ENCODE measurements at places on chromosomes 16 and 17.

- peak; percentile 23 for DNase-seq
These were observed 4.3 kb downstream of the MYO1C start for GRCh38 chr17:1487939-1488825.

GRCh38 chr16:29743475-29743826 lies 2.3 kb downstream of the C16orf54 start:
- DNase-seq: no peak

DNA sequence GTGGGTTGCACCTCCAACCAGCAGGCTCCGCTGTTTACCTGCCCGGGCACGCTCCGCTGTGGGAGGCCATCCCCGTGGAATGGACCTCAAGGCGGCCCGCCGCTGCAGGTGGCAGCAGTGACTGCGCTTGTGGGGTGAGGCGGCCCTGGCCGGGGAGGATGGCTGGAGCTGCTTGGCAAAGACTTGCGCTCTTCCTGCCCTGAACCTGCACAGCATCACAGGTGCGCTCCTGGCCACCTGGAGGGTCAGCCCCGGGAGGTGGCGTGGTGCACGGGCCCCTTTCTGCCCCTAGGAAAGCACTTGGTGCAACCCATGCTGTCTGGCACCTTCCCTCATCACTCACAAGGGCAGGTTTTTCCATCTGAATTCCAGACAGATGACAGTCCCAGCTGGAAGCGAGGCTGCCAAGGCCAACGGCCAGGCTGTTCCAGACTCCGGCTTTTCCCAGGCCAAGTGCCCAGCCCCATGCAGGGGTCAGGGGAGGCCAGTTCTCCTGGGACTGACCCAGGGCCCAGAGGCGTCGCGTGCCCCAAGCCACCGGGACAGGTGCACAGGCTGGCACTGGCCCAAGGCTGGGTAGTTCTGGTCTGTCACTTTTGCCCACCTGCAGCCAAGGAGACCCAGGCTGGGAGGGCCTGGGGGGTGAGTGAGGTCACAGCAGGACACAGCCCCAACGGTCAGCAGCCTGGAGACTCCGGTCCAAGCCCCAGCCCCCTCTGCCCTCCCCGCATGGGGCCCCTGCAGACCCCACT lies 13.3 kb downstream of the UTS2R start:
- peak; percentile 43 for DNase-seq

- no peak for DNase-seq
These were observed 883.3 kb downstream of the CDH11 start for GRCh38 chr16:64238571-64238970.

DNA sequence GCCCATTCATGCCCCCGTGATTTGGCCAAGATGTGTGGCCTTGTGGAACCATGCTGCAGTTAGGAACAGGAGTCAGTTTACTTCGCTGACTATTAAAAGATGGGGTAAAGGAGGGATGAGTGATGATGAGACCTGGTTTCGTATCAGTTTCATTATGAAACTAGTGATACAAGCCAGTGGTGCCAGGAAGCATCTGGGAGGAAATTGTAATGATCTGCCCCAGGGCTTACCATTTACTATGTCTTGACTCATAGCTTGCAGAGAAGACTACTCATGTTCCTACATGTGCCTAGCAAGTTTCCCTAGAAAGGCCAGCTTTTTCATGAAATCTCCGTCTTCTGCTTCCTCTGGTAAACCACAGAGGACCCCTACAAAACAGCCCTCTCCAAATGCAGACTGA lies 23.2 kb downstream of the CDH3 start:
- no peak for DNase-seq

GRCh38 chr16:52757746-52758472 lies 211.0 kb upstream of the TOX3 start:
- no peak for DNase-seq

GRCh38 chr17:19656851-19657581 lies 8.5 kb downstream of the ALDH3A2 start:
- DNase-seq: no peak

DNA sequence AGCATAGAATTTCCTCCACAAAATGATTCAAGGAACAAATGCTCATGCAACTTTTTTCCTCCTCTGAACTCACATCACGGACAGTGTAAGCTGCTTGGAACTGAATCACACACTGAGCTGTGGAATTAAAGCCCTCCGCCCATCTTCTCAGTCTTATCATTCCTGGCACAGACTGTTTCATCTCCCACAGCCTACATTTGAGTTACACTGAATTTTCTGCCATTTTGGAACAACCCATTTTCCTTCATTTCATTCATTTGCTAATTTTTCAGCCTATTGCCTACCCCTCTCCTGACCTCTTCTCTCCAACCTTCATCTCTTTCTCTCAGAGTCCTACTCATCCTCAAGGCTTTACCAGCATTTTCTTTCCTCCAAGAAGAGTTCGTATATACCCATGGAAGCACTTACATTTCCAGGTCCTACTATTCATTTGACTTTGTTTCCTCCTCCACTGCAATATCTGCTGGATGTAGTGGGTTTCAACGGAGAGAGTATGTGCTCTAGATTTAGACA lies 39.1 kb upstream of the TOM1L1 start:
- DNase-seq: no peak

- no peak for DNase-seq
These were observed 55.9 kb downstream of the MFSD11 start for GRCh38 chr17:76793775-76794174.

GRCh38 chr16:28499854-28500253 lies 5.4 kb downstream of the APOBR start:
- no peak for DNase-seq

DNA sequence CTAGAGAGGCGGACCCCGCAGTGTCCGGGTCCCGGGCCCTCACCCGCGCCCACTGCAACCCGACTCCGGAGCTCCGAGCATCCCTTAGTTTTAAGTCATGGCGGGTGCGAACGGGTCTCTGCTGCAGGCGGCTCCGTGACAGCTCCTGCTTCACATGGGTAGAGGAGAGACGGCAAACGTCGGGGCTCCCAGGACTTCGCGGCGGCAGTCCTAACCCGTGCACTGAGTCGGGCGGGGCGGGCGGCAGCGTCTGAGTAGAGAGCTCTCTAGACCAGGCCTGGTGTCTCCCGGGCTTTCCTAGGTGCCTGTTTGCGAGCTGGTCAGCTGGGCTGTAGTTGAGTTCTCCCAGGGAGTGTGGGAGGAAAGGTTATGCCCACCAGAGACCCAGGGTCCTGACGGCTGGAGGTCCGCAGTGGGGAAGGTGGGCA lies 345 bp downstream of the TSC2 start:
- DNase-seq: no peak

DNA sequence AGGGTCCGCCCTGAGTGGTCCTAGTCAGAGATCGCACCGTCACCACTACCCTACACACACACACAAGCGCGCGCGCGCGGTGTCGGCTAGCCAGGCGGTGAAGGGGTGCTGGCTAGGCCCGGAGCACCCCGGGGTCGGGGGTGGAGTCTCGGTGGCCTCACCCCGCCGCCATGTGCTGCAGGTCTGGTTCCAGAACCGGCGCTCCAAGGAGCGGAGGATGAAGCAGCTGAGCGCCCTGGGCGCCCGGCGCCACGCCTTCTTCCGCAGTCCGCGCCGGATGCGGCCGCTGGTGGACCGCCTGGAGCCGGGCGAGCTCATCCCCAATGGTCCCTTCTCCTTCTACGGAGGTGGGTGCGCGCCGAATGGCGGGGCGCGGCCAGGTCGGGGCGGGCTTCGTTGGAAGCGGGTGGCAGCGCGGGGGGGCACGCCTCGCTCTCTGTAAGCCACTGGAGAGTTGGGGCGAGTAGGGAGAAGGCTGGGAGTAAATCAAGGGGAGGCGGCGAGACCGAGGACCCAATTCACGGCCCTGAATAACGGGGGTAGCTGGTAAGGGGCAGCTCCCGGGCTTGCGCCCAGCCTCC lies 4.8 kb downstream of the LHX1 start:
- DNase-seq: no peak

DNA sequence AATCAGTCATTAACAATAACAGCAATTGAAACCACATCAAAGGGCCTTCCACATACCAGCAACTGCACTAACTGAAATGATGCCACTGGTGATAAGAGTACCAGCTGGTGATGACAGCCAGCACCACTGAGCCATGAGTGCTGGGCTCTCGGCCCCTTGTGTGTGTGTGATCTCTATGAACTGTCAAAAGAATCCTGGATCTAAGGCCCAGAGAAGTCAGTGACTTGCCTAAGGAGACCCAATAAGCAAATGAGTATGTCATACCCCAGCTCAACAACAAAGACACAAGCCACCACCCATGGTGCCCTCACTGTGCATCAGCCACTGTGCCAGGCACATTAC lies 220.9 kb downstream of the ZNF423 start:
- DNase-seq: no peak

- no peak for DNase-seq
These were observed 132.6 kb downstream of the PITPNC1 start for GRCh38 chr17:67509390-67510287.

DNA sequence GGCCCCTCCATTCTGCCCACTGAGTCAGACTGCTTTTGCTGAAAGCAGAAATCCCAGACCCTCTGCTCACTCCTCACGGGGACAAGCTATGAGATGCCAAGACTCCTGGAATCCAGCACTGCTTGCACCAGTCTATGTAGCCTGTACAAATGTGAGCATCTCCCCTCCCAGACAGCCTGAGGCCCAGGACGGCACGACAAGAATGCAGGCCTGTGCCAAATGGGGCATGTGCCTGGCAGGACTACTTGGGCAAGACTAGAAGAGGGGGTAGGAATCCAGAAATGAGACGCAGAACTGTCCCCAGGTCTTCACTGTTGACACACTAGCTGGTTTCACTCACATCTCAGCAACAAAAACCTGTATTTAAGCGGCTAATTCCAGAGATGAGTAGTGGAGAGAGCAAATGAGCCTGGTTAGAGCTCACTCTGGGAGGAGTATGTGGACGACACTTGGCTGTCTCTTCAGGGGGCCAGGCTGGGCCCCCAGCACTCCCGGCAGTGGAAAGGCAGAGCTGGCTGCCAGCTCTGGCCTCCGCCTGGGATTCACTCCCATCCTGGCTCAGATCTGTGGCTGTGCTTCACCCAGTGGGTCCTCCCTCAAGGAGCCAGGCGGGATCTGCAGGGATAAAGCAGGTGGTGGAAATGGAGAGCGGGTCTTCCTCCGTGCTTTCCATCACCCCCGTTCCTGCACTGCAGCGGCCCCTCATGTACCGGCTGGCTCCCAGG lies 2.9 kb upstream of the MYO1C start:
- DNase-seq: no peak

DNA sequence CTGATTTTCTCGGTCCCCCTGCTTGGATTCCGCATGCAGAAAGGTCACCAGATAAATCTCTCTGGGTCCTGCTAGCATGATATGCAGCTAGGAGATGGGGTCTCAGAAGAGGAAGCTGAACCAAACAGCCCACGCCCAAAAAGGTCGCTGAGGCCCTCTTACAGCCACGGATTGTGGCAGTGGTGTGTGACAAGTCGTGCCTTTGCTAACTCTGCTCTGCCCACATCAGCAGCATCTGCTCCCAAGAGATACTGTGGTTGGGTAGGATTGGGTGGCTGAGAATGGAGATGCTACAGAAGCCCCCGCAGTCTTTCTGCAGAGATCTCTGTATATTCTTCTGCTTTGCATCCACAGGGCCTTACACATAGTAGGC lies 15.2 kb upstream of the SKAP1 start:
- no peak for DNase-seq

DNA sequence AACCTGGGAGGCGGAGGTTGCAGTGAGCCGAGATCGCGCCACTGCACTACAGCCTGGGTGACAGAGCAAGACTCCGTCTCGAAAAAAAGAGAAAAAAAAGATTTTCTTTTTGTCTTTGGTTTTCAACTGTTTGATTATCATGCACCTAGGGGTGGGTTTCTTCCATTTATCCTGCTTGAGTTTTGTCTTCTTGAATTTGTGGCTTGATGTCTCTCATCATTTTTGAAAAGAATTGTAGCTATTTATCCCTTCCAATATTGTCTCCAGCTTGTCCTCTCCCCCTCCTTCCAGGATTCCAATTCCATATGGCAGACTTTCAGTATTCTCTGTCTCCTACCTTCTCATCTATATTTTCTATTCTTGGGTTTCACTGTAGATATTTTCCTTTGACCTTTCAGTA lies 7.8 kb downstream of the B9D1 start:
- no peak for DNase-seq

DNA sequence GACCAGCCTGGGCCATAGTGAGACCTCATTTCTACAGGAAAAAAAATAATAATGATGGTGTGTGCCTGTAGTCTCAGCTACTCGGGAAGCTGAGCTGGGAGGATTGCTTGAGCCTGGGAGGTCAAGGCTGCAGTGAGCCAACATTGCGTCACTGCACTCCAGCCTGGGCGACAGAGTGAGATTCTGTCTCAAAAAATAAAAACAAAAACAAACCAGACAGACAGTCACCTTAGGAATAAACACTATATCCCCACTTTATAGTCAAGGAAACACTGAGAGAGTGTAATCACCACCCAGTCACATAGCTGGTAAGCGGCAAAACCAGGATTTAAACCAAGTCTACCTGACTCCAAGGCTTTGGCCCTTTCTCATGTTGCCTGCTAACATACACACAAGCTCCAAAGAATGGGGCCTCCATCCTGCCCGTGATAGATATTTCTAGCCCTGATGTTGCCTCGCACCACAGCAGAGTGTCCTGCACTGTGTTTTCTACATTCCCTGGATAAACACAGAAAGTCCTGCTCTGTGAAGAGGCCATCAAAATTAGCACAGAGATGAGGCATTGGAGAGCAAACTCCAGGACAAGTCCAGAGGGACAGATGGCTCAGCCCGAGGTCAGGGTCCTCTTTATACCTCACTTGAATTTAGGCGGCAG lies 66.1 kb upstream of the SMURF2 start:
- DNase-seq: no peak

- DNase-seq: no peak
These were observed 99.3 kb upstream of the FAM20A start for GRCh38 chr17:68700421-68700820.

DNA sequence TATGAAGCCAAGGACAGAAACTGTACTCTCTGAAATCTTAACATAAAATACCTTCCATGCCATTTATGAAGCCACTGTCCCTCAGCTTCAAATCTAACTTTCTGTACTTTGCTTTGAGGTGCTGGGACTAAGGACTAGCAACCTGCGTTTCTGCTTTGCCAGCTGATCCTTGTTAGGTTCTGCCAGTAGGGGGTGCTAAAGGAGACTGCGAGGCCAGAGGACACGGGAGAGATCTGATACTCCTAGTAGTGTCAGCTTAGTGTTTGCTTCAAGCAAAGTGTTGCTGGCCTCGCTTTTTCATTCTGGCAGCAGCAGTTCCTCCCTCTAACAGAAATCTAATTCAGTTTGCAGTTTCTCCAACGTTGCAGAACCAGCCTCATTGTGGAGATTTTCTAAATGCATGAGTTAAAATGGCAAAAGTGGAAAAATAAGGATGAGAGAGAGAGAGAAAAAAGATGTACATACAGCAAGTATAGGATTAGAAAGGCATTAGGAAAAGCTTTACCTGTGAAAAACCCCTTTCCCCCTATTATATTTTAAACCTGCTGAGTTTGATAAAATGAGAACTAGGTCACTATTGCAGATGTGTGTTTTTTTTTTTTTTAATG lies 297.5 kb downstream of the CA10 start:
- DNase-seq: peak; percentile 38

GRCh38 chr17:81354954-81355347 lies 40.3 kb upstream of the BAHCC1 start:
- DNase-seq: no peak

DNA sequence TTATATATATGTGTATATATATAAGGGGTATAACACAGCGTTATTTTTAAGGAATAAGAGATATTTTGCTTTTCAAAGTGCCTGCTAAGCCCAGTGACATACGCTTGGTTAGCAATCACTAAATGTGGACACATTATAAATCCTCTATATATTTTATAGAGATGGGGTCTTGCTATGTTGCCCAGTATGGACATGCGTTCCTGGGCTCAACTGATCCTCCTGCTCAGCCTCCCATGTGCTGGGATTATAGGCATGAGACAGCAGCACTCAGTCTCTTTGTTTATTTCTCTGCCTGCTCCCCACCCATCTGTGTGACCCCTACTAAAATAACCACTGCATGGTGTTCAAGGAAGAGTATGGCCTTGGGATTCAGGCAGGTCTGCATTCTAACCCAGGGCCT lies 63.4 kb downstream of the XYLT1 start:
- no peak for DNase-seq
